ENCODE measurements at places on chromosomes 13 and 19.
A peak's percentile ranks its signal among the peaks of the same experiment; 100 is the strongest.

DNA sequence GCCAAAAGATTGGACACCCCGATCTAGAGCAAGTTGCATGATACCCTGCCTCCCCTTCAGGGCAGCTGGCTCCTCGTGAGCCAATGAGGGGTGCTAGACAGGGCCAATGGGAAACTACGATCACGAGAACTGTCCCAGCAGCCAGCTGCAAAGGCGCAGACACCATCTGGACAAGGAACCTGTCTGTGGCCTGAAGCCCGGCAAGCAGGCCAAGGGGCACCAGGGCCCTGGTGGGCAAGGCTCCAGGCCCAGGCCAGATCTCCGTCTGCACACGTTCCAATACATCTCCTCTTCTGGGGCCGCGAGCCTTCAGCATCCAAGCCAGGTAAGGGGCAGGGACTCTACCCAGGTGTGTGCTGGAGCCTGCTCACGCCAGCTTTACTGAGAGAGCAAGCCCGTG, 20.2 kb downstream of the MED26 start:
- DNase-seq, result no peak

DNA sequence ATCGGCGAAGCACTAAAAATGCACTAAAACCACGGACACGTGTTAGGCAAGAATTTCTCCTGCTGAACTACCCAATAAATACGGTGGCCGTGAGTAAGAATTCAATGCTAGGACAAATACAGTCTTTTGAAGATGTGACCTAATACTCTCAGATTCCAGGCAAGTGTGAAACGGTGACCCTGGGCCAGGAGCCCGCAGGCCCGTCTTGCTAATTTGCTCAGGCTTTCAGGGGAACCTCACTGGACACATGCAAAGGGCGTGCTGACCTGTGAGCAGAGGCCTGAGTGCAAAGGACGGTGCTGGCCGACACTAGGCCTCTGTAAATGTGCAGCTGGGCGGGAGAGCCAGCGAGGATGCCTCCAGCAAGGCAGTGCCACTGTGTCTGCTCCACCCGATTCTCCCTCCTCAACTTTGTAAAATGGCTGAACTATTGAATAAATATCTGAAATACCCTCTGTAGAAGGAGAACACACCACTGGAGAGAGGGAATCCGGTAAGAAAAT, 70.1 kb downstream of the STK24 start:
- no peak for DNase-seq

- no peak for DNase-seq
Measured at GRCh38 chr19:30017172-30017571, 75.1 kb downstream of the URI1 start.

DNA sequence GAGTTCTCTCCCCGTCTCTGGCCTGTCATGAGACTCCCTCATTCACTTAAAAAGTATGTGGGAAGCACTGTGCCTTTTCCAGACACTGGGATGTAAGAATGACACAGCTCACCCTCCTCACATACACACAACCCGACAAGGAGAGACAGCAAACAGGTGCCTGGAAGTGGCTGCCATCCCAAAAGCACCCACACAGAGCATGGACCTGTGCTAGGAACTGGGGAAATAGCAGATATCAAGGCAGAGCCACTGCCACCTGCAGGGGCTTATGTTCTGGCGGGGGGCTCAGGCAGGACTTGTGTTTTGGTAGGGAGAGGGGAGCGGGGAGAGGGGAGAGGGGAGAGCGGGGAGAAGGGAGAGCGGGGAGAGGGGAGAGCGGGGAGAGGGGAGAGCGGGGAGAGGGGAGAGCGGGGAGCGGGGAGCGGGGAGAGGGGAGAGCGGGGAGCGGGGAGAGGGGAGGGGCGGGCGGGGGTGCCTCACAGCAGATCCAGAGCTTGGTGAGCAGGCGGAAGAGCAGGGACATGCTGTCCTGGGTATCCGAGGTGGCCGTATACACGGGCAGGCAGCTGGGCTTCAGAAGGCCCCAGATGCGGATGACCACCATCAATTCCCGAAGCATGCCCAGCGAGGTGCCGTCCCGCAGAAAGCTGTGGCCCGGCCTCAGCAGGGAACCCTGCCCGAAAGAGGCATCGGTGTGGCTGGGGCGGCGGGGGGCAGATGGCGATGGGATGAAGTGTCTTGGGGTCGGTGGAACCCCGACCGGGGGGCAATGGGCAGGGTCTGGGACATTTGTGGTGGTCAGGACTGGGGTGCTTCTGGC, 12.2 kb downstream of the CFD start:
- DNase-seq, result no peak

- DNase-seq, result no peak
Measured at GRCh38 chr19:7200736-7201135, 93.5 kb downstream of the INSR start.

GRCh38 chr19:55156202-55157063, 1.1 kb downstream of the TNNI3 start:
- DNase-seq, result peak; percentile 23

GRCh38 chr19:38386971-38387549, 774 bp downstream of the GGN start:
- no peak for DNase-seq

GRCh38 chr19:35033067-35034004, 3.1 kb downstream of the SCN1B start:
- no peak for DNase-seq

DNA sequence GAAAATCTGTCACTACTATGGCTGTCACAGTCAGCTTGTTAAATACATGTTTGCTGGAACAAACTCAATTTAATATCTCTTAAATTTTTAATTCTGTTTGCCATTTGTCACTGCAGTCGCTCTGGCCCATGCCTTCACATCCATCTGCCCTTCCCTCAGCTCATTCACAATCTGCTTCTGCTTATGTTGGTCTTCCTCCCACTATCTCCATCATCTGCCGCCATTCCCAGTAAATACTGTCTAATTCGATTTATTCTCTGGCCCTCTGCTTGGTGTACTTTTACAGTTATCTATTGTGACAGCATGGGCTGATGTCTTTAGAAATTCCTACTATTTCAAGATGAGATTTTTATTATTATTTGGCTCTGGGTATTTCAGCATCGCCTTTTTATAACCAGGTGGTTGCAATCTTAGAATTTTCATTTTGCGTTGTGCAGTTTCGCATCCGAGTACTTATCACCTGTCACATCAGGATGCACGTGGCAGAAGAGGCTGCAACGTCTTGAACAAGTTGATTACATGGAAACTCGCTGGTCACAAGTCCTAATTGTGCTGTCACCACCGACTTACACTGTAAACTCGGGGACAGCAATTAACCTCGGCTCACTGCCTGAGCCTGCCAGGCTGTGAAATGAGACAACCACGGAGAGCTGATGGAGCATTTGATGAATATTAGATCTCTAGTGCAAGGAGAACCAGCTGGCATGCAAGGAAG, 158.4 kb downstream of the MYO16 start:
- DNase-seq, result no peak

DNA sequence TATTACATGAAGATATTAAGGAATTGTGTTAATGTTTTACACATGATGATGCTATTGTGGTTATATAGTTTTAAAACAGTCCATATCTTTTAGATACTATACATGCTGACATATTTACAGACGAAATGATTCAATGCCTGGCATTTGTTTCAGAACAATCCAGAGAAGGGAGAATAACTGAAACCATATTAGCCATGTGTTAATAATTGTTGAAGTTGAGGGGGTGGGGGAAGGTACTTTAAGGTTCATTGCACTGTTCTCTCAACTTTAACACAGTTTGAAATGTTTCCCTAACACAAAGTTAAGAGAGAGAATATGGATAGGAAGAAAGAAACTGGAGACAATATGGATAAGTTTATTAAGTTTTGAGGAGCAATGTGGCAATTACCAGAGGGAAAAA, 5.8 kb downstream of the CRYL1 start:
- no peak for DNase-seq

- no peak for DNase-seq
Measured at GRCh38 chr13:102400675-102401145, 1.1 kb downstream of the FGF14 start.

DNA sequence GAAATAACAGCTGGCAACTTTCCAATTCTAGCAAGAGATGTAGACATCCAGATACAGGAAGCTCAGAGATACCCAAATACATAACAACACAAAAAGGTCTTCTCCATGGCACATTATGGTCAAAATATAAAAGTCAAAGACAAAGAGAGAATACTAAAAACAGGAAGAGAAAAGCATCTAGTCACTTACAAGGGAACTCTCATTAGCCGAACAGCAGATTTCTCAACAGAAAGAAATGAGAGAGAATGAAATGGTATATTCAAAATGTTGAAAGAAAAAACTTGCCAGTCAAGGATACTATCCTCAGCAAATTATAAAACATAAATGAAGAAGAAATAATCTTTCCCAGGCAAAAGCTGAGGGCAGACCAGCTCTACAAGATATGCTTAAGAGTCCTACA, 12.4 kb downstream of the ZNF780A start:
- DNase-seq, result no peak

DNA sequence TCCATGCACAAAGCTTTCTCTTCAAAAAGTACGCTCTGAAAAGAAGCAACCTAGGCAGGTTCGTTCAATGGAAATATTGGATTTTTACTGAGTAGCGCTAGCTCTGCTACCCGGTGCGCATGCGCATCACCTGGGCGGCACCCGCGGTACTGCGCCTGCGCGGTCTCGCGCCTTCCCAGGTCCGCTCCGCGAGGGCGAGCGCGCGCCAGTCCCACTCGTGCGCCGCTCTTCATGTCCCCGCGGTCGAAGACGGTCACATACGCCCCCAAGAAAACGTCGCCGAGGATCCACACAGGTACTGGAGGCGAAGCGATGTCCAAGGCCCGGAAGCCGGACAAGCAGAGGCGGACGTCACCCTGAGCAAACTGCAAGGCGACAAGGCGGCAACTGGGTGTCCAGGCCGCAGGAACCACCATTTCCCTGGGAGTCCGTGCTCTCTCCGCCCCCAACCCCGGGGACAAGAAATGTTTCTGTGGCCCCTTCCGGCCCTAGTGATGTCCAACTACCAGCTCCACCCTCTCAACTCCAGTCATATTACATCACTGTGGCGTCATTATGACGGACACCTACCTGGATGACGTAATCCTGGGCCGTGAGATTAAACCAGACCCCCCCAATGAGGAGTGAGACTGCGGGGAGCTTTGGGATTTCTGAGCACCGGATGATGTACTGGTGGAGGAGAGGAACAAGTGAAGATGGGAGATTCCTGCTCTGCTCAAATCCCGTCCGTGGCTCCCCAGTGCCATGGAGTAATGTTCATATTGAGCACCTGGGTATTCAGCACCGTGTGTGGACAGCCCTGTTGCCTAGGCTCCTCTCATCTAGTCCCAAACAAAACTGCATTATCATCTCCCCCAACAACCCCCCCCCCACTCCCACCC, 4.8 kb upstream of the KCNC3 start:
- no peak for DNase-seq

All from H4 (cell line).